ENCODE measurements at places on chromosomes 3 and 15.

GRCh38 chr3:186871403-186871924 lies 29.0 kb downstream of the ADIPOQ start:
- DNase-seq, result no peak

DNA sequence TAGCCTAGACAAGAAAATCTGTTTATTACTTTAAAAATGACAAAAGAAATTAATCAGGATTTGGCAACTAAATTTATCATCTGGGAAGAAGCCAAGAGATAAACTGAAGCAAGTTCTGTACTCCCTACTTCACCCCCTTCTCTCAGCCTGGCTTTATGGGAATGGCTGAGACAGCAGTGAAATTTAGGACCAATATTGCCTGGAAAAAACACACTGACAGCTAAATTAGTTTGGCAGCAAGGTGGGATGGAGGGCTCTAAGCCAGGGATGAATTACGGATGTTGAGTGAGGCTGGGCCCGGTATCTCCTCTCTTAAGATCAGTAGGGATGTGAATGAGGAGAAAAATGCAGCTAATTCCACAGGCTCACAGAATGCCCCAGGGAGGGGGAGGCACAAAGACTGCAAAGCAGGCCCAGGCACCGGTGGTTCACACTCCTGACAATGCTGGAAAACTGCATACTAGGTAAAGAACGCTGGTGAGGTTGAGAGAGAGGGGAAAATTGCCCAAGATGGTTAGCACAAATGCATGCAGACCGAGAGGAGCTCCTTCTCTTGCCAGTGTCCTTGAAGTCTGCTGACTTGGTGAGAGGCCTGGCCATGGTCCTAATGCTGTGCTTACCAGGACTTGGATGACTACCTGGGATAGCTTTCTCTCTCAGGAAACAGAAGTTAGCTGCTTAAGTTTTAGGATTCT lies 89.0 kb downstream of the WDR76 start:
- DNase-seq, result no peak

DNA sequence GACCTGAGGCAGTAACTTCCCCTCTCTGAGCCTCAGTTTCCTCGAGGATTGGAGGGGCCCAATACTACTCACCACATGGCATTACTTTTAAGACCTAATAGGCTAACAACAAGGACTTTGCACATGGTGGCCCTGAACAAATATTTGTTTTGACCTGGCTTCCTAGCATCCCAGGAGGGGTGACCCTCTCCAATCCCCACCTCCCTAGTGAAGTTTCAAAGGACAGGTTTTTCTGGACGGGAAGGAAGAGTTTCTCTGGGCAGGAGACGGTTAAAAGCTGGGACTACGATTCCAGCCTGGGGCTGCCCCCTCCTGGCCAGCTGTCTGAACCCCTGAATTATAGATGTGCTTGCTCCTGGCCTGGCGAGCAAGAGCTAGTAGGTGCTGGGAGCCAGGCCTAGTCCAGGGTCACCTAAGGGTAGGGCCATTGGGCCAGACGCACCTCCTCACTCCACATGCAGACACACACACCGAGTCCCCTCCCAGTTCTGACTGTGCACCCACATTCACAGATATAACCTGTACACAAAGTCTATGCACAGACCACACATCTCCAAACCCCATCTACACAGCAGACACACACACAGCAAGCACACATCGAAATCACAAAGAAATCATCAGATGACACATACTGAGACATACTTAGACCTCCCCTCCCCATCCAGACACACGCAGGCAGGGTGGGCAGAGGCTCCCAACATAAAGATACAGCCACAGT lies 2.7 kb upstream of the ISL2 start:
- DNase-seq, result no peak

GRCh38 chr3:181629711-181630110 lies 82.0 kb upstream of the SOX2 start:
- DNase-seq, result no peak

- peak; percentile 71 for DNase-seq
These were observed 544.6 kb upstream of the NECTIN3 start for GRCh38 chr3:110526777-110527727.

GRCh38 chr3:34948517-34948916 lies 690.8 kb upstream of the ARPP21 start:
- no peak for DNase-seq

- no peak for DNase-seq
These were observed 499.3 kb upstream of the ARRDC4 start for GRCh38 chr15:97461226-97461625.

DNA sequence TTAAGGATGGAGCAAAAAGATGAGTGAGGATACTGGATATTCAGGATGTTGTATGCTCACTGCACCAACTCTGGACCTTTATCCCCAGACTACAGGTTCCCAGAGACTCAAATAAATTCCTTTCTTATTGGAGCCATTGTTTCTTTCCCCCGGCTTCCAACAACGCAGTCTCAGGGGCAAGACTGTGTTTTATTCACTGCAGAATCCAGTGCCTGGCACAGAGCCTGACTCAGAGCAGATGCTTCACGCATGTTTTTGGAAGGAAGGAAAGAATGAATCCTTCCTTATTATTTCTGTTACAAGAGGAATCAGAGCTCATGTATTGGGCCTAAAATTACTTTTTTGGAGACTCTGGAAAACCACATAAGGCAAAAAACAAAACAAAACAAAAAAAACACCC lies 96.0 kb upstream of the VGLL4 start:
- no peak for DNase-seq

- no peak for DNase-seq
These were observed 34.8 kb downstream of the CCDC80 start for GRCh38 chr3:112606098-112606497.

GRCh38 chr3:9795207-9795606 lies 2.3 kb downstream of the ARPC4 start:
- no peak for DNase-seq

DNA sequence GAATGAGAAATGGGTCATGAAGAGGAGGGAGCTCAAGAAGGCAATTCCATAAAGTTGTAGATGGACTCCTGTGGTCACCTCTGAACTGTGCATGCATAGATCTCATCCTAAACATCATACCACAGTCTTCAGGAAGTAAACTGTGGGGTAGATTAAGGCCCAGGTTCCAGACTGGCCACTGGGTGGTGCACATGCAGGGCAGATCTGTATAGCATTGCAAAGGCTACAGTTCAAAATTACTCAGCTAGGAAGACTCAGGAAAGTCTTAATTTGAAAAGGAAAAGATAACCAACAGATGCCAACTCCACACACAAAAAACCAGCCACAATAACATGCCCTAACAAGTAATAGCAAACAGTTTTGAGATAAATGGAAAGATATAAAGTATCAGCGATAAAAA lies 20.3 kb downstream of the KY start:
- DNase-seq, result no peak

- no peak for DNase-seq
These were observed 17.7 kb upstream of the MRPS22 start for GRCh38 chr3:139326131-139326530.

DNA sequence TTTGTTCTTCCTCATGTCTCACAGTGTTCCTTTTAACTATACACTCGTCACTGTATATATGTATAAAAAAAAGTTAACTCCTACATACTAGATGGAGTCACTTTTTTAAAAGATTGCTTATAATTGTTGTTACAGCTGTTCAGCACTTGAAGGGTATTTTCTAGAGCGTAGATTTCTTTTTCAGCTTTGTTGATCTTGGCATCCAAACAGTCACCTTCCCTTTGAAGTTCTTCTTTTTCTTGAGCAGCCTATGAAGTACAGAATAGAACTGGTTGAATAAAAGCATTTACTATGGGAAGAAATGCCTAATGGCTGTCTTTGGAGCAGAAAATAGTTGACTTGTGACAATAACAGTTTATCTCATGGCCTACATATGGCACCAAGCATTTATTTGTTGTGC lies 17.8 kb downstream of the TTC14 start:
- no peak for DNase-seq

DNA sequence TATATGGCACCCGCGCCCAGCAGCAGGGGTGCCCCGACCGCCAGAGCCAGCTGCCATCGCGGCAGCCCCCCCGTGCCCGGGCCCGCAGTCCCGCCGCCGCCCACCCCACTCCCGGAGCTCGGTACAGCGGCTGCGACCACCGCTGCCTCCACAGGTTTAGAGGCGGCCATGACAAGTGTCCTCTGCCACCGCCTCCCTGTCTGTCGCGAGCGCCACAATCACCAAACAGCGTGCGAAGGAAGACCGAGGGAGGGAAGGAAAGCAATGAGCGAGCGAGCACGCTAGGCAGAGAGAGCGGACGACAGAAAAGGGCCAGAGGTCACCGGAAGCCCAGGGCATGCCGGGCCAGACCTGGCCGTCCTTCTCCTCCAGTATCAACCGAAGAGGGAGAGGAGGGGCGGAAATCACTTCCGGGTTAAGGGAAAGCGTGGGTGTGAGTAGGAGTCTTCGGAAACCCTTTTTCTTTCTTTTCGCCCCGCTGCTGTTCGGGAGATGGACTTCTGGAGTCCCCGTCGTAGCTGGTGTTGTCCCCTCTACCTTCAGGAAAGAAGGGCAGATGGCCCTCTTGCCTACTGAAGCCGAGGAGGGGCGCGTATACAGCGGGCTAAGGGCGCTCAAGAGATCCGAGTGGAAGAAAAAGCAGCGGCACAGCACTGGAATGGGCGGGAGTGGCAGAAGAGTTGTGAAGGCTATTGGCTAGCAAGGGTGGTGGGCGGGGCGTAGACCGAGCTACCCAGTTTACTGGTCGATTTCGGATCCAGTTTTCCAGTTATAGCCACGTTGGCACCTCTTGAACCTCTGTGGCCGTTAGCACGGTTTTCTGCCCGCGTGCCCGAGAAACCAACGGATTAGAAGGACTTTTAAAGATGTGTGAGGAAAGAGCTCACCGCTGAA lies at the start of the genes LNP1 and TOMM70:
LNP1 (plus strand) TSS at position 760 of the 894 bp plus-strand sequence. CDS start 28,191 bp downstream, outside the sequence.
TOMM70 (minus strand) TSS at position 310 of the 894 bp plus-strand sequence; CDS start at position 170, 140 bp downstream.
- DNase-seq, result peak; percentile 94

DNA sequence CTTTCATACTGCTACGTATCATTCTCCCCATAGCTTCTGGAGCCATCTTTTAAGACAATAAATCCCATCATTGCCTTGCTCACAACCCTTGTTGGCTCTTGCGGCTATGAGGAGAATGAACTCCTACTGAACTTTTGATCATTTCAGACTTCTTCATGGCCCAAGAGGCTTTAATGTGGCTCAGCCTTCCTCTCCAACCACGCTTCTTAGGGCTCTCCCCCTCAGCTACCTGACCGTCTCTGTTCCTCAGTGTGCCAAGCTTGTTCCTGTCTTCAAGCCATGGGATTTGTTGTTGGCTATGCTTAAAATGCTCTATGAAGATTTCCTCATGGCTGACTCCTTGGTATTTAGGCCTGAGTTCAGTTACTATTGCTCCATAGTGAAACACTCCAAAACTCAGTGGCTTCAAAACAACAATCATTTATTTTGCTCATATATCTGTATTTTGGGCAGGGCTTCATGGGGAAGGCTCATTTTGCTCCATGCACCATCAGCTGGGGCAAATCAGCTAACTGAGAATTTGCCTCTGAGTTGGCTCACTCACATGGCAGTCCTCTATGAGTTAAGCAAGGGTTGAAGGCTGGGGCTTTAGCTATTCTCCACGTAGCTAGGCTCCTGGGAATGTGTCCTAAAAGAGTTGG lies 47.5 kb downstream of the FOXL2 start:
- DNase-seq, result no peak
